ENCODE measurements at places on chromosomes 5 and 9.

- DNase-seq, result no peak
Measured at GRCh38 chr9:128911529-128912035, 9.2 kb upstream of the PHYHD1 start.

DNA sequence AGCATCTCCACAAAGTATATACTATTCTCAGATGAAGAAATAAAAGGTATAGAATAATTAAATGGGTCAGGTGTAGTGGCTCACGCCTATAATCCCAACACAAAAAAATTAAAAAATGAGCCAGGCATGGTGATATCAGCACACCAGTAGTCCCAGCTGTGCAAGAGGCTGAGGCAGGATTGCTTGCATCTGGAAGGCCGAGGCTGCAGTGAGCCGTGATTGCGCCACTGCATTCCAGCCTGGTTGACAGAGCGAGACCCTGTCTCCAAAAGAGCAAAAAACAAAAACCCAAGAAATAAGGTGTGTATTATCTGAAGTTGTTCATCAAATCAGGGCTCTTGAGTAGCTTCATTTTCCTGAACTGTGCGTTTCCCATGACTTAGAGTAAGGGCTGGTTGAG is 83.2 kb upstream of the MYO10 start:
- DNase-seq, result no peak

- no peak for DNase-seq
Measured at GRCh38 chr9:108854641-108855528, 901 bp downstream of the ACTL7B start.

DNA sequence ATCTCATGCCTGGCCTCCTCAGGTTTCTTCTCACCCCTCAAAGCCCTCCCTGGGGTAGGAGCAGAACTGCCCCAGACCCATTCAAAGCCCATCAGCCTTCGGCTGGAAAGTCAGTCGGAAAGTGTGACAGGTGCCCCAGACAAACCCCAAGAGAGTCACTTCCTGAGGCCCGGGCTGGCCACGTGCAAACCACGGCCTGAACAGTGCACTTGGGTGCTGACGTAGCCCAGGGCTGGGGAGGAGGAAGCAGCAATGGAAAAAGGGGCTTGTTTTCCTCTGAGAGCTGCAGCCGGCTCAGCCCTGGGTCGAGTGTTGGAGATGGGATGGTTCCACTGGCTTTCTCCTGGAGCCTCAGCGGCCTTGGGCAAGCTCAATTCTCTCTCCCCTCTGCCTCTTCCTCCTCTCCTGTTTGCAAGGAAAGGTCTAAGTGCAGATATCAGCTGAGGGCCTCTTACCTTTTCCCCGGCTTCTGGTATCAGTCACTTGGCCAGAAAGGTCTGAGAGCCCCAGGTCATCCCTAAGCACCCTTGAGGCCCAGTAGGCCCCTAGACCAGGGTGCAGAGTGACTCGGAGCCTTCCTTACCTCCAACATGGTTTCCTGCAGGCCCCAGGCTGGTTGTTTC is 5.9 kb upstream of the EGR1 start:
- DNase-seq, result peak; percentile 84

DNA sequence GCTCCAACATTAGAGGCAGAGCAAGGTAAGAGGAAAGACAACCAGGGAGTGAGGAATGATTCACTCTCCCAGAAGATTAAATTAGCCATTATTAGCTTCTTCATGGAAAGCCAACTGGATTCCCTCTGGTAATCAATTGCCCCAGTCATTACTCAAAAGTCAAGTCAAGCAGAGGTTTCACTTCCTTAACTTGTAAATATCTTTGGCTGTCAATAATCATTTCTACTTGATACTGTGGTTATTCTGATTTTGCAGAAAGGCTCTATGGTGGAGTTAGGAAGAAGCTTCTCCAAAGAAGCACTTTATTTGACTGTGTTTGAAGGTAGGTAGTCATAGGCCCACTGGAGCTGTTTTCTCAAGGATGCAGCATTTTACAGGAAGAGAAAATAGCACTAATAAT is 78.0 kb downstream of the JAKMIP2 start:
- DNase-seq, result no peak

DNA sequence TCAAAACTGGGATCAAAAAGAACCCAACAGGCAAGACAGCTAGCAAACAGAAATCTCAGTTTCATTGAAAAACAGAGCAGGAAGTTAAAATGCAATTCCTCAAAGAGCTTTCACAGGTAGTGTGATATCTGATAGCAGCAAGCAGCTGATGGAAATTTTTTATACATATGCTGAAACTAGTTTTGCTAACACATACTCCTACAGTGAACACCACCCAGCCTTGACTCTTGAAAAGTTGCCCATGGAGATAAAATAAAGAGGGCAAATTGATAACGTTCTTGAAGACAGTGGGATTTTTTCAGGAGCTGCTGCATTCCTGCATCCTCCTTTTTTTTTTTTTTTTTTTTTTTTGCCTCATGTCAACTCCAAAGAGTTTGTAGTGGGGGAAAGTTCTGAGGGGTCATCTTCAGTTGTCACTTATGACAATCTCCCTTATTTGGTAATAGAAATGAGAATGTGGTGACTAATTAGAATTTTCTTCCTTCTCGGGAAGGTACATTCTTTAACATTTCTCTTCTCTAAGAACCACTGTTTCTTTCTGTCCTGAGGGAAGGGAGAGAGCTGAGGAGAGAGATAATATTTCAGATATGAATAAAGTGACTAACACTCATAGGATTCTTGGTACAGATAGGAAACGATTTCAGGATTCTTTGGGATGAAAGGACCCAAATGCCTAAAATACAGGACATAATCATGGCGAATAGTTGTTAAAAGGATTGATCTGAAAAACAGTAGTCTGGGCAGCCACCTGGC is 24.6 kb downstream of the SH3RF2 start:
- DNase-seq, result no peak

DNA sequence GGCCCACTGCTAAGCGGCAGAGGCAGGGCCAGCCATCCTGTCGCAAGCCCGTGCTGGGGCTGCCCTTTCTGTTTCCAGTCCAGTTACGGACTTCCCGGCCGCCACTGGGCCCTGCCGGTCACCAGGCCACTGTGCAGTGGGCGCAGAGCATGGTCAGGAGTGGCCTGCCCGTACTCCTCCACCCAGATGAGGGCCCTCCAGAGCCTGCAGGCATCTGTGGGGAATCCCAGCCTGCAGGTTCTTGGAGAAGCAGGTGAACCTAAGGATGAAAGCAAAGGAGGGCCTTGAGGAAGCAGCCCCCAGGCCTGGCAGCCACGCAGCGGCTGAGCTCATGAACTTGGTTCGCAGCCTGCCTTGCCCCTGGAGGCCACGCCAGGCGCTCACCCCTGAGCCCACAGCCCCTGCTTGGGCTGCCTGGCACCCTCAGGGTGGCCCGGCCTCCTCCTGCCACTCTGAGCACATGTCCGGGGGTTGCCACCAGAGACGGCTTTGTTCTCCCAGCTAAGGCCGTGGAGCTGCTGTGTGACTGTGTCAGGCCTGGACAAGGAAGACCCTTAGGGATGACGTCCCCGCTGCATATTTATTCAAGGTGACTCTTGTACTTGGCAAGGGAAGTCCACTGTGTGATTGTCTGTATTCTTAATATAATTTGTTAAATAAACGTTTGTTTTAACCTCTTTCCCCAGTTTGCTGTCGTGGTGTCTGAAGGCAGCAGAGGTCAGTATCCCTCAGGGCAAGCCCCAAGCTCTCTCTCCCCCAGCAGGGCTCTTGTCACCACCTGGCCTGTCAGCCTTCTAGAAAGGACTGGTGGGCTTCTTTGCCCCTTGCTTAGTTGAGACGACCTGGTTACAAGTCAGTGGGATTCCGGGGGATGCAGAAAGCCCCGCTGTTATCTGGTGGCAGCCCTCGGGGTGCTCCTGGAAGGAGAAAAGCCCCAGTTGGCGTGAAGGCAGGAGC is 107.1 kb upstream of the LMX1B start:
- no peak for DNase-seq

GRCh38 chr5:140346348-140347221 is at the start of gene HBEGF:
Gene HBEGF (minus strand): TSS chr5:140346603. CDS start chr5:140346328, 275 bp downstream.
- DNase-seq, result peak; percentile 73

GRCh38 chr5:10555277-10555684 is 8.6 kb upstream of the ANKRD33B start:
- no peak for DNase-seq

GRCh38 chr5:163433271-163433670 is 4.1 kb upstream of the CCNG1 start:
- no peak for DNase-seq

GRCh38 chr5:56964173-56964572 is 12.2 kb upstream of the MIER3 start:
- DNase-seq, result no peak

DNA sequence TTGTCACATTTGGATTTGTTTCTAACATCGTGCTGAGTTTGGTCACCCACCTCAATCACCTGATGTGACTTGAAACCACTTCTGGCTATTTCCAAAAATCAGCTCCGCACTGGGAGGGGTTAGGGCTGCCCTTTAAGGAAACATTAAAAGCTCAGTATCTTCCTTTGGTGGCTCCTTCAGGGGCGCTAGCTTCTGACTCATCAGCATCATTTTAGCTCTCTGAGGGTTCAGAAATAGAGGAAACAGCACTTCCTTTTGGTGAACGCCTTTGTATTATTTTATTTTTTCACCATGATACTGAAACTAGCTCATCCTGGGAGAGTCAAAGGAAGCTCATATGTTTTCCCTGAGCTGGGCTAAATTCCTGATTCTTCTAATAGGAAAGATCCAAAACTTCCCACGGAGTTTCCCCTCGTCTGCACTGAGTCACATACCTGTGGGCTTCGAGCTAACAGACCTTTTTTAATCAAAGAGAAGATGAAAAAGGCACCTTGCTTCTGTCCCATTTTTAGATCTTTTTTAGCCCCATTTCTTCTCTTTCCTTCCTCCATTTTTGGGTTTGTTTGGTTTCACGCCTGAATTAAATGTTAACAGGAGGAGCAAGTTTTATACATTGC is 48.2 kb downstream of the ROPN1L start:
- no peak for DNase-seq

GRCh38 chr9:82206490-82206889 is 217.9 kb downstream of the SPATA31D1 start:
- DNase-seq, result no peak

DNA sequence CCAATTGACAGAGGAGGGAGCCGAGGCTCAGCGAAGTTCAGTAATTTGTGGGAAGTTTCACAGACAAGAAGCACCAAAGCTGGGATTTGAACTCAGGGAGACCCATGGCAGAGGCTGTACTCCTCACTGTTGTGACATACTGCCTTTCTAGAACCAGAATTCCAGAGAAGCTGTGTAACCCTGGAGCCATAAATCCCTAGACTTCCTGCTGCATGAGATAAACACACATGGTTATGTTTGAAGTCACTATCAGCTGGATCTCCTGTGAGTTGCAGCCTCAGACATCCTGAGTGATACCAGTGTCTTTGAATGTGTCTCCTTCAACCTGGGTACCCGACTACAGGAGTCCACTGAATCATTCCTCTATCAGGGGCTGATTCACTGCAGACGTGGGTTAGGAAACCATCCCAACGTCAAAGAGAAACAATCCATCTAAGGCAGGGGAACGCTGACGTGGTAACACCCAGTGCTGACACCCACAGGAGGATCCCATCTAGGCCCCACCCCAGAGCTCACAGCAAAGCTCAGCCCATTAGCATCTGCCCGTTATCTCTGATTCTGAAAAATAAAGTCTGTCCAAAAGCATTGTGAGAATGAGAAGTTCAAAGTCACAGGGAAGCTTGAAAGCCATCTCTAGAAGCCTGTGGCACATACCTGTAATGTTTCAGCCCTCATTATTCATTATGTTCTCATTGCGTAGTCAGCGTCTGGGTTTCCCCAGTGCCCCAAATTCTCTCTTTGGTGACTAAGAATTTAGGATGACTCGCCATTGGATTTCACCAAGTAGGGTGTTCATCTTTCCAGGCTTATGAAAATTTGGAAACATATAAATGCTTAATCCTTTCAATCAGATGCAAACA is 36.3 kb upstream of the BASP1 start:
- DNase-seq, result no peak

- no peak for DNase-seq
Measured at GRCh38 chr9:130320723-130321481, 55.3 kb downstream of the HMCN2 start.

DNA sequence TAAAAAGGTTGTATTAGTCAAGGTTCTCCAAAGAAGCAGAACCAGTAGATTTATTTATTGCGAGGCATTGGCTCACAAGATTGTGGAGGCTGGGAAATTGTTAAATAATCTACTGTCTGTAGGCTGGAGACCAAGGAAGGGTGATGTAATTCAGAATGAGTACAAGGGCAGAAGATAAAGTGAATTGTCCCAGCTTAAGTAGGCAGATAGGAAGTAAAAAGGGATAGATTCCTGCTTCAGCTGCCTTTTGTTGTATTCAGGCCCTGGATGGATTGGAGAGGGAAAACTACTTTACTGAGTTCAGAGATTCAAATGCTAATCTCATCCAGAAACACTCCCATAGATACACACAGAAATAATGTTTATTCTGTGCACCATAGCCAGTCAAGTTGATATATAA is 301.1 kb downstream of the CYLC2 start:
- DNase-seq, result no peak

- DNase-seq, result no peak
Measured at GRCh38 chr9:115531410-115532125, 413.6 kb upstream of the TNC start.

DNA sequence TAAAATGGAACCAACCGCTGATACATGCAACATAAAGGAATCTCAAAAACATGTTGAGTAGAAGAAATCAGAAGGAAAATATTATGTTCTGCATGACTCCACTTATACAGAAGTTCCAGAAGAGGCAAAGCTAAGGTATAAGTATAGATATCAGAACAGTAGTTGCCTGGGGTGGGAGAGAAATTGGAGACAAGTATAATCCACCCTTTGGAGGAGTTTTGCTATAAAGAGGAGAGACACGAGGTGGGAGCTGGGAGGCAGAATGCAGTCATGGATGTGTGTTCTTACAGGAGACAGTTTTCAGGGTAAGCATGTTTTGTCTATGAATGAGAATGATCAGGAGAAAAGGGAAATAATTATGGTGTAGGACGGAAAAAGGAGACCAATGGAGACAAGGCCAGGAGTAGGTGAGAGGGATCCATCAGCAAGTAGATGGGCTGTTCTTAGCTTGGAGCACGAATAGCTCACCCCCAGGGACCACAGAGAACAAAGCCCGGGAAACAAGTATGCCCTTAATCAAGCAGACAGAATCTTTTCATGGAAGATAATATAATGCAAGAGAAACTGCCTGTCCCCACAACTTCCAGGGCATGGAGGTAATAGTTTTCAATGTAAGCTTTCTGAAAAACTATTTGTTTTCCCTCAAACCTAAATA is 72.2 kb downstream of the MED27 start:
- DNase-seq, result no peak

GRCh38 chr5:88269222-88269771 is 652 bp upstream of the TMEM161B start:
- peak; percentile 3 for DNase-seq

DNA sequence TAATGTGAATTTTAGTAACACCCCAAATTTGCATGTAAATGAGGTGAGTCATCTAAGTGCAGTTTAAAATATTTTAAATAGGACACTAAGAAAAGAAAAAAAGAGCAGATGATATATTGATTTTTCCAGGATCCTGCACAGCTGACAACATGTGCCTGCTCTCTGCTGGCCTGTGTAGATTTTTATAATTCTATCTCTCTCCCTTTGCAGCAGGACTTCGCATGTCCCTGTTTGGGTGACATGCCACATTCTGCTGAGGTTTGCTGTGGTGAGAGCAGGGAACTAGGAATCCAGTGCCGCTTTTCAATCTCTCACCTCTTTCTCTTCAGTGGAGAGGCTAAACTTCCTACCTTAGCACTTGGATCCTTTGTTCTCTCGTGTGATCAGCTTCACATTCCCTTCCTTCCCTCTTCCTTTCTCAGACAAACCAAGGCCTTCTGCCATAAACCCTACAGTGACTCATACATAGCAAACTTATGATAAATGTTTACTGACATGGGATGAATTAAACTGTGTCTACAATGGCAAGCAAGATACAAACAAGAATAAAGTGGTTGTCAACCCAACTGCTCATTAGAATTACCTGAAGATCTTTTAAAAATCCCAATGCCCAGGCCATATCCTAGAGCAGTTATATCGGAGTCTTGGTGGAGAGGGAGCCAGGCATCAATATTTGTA is 198.8 kb upstream of the EFNA5 start:
- DNase-seq, result no peak
